ENCODE measurements at places on chromosomes 1 and 21.

DNA sequence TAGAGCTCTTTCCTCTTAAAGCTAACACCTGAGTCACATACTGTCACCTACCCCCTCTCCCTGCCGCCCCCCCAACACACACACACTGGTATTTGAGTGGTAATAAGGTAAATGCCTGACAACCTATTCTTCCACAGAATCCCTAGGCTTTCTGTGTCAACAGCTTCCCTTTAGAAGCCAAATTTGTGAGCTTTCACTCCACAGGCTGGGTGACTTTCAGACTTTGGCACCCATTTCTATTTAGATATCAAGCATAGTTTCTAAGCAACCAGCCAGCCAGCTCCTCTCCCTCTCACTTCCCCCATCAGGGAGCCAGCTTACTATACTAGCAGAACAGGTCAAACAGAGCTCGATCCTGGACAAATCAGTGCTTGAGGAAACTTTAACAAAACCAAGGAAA is 3.2 kb upstream of the C1orf74 start:
- DNase-seq, result no peak

DNA sequence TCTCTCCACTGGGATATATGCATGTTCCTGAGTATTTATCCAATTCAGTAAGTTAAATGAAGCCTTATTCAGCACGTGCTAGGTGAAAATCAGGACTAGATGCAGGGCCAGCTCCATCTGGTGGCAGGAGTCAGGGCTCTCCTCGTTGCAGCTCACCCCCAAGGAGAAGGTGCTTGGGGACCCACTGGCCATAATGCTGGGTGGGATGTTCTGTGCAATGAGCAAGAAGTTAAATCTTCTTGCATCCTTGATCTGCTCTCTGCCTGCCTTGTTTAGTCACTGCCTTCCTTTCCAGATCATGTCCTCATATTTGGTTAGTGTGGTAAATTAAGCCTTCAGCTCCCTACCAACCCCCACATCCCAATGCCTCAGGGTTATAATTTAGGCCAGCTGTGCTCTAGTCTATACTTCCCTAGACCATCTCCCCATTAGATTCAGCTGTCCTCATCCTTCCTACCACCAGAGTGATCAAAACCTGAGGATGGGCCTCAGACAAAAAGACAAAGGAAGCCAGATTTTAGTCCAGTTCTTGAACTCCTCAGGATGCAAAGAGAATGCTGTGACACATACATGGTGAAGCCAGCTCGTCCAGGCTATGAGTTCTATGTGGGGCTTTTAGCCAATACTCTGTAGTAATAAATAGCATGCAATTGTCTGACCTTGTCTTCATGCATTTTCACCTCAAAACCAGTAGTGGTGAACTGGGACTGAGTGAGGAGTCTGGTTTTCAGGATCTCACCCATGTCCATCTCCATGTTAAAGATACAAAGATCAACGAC is 55.9 kb downstream of the SEC16B start:
- no peak for DNase-seq

DNA sequence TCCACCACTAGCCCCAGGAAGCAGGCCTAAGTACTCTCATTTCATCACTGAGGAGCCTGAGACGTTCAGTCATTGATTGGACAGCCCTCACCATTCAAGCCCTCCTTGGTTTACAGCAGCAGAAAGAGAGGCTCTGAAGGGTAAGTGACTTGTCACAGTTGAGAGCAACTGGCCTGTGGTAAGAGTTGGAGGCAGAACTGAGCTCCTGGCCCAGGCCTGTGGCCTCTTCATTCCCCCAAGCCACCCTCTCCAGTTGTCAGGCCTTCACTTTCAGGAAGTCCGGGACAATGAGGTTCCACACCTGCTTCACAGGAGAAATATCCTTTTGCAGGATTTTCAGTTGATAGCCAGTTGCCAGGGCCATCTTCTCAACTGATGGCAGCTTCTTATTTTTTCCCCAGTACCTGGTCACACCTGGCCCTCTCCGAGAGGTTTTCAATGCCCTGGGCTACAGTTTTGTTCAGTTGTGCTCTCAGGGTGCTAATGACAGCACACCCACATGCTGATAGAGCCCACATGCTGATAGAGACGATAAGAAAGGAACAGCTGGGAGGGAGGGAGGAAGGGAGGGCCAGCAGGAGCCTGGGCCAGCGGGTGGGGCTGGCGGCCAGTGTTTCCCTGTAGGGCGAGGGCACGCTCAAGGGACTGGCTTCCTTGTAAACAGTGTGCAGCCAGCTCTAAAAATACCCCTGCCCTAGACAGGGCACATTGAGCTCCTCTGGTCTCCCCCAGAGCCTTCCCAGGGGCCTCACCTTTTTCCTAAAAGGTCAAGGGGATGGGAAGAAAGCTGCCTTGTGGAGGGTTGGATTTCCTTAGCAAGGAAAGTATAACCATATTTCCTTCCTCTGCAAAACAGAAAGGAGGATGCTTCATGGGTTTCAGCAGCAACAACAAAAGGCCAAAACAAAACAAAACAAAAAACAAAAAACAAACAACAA is 112.7 kb upstream of the JUN start:
- no peak for DNase-seq

- no peak for DNase-seq
Observed at GRCh38 chr1:47783638-47784496, 213.3 kb downstream of the TRABD2B start.

DNA sequence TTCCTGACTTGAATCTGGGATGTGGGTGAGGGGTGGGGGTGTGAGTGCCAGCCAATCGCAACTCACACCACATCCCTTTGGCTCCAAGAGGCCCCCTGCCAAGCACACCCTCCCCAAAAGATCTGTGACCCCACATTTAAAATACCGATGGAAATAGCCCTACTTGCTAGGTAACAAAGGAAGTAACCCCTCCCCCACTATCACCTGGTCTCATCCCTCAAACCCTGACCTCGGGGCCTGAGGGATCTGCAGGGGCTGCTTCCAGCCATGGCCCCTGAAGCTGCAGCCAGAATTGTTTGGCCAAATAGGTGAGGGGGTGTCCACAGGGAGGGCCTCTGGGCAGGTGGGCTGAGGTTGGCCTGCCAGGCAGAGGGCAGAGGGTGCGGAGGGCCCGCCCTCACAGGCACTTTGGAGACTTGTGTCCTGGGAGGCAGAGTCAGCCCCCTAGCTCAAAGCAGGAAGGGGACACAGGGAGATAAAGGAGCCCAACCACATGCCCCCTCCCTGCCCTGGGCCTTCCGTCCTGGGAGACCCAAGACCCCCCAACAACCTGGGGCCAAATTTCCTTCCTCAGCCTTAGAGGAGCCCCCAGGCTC is 37.2 kb downstream of the SDC3 start:
- no peak for DNase-seq
